ENCODE measurements at places on chromosomes 6 and 20.

GRCh38 chr20:63067266-63067635 lies 60.5 kb upstream of the BHLHE23 start:
- DNase-seq = no peak

DNA sequence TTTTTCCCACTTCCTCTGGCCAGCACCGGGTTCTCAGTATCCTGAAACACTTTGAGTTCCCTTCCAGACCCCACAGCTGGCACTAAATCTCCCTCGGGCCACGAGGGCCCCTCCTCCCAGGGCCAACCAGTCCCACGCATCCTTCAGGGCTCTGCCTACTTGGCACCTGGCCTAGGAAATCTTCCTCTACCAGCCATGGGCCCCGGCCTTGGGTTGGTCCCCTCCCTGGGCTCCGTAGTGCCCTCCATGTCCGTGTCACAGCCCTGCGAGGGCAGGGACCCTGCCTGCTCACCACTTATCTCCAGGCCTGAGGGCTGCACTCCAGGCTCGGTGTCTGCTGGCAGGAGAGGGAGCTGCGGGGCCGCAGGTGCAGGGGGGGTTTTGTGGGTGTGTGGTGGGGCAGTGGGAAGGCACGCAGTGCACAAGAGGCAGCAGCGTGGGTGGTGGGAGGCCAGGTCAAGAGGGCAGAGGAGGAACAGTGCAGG lies 48.8 kb upstream of the CDH22 start:
- no peak for DNase-seq

DNA sequence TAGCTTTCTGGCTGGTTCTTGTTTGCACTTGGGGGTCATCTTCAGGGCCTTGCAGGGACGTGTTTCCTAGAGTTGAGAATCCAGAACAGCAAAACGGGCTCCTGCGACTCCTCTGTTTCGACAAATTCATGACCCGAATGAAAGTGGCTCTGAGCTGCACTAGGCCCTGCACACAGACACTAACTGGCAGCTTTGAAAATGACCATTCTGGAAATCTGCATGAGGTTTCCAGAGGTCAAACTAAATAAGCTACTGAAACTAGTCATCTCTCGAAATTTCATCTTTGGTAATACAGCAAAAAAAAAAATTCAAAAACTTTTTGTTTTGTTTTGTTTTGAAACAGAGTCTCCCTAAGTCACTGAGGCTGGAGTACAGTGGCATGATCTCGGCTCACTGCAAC lies 15.5 kb upstream of the BMP7 start:
- no peak for DNase-seq

DNA sequence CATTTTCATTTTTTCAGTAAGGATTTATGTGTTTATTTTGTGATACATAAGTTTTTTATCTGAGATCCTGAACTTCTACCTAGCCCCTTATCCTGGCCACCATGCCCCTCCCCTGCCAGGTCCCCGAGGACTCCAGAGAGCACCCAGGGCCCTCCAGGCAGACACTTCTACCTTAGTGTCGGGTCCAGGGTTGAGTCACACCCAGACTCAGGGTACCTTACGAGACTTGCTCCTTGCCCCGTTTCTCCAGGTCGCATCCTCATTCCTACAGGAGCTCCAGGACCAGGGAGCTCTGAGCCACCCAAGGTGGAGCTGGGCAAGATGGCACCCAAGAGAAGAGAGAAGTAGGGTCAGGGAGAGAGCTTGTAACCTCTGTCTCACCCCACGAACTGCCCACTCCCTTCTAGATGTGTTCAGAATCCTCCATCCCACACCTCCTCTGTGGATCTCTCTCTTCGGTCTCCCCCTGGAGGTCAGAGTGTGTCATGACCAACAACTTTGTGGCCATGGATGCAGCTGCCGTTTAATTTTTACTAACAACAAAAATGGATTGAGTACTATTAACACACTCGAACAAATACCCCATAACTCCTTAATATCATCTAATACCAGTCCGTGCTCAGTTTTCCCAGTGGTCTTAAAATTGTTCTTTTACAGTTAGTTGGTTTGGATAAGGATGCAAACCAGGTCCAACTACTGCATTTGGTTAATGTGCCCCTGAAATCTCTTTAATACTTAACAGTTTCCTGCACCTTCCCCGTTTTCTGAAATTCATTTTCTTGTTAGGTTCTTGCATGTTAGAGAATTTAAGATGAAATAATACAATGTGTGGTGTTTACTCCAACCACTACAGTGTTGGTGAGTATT lies 130.6 kb upstream of the INSM1 start:
- DNase-seq = peak; percentile 4

DNA sequence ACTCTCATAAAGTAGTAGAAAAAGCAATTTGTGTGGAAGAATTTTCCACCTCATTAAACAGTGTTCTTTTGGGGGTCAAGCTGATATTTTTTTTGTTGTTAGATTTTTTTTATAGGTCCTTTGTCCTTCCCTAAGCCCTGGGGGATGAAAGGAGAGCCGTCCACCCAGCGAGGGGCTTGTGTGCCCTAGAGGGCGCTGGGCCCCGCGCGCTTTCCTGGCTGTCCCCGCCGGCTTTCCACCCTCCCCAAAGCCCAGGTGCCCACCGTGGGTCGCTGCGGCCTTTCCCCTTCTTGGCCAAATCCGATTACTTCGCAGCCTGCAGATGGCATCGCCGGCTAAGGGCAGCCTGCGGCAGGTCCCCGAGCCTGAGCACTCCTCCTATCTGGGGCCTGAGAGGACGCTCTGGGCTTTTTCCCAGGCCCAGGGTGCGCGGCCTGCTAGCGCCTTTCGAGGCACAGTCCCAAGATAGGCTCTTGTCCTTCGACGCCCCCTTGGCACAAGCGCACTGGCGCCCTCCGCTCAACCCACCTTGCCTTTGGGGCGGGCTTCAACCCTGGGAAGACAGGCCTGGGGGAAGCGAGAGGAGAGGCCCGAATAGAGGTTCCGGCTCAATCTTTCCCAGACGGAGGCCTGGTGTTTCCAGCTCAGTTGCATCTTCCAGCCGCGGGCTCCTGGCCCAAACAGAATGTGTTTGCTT lies 33.6 kb downstream of the TFAP2A start:
- no peak for DNase-seq

DNA sequence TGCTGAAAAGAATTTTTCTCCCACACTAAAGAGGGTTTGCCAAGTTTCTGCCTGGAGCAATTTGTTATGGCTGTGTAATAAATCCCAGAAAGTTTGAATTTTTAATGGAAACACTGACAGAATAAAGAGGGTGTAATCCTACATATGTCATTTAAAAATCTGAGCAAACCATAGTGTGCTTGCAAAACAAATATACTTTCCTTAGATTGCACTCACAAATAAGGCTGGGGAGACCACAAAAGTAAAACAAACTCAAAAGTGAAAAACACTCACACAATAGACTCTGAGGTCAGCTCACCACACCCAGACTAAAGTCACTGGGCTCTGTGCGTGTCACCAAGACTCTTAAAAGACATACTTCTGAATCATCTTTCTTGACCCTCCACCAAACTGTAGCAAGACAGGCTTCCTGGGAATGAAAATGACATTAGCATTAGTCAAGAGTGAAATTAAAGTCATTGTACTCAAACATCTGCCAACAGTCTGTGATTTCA lies 4.8 kb upstream of the ATXN1 start:
- no peak for DNase-seq

- no peak for DNase-seq
Observed at GRCh38 chr6:32111424-32112066, 2.4 kb upstream of the TNXB start.

GRCh38 chr6:57303931-57304681 lies 13.3 kb upstream of the PRIM2 start:
- no peak for DNase-seq

DNA sequence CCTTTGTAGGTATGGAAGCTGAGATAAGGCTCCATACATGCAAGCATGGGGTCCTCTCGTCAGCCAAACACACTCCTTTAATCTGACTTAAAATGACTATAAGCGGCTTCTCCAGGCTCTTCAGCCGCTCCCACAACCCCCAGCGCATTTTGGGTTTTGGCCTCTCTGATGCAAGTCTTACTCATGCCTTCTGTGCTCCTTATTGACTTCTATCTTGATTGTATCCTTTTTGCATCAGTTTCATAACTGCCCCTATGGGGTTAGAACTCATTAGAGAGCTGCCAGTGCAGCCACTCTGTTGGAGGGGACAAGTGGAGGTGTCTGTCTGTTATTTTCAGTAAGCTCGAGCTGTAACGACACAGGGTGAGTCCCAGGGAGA lies 70.1 kb upstream of the TAB2 start:
- no peak for DNase-seq

- DNase-seq = no peak
Observed at GRCh38 chr6:150312844-150313584, 55.8 kb upstream of the IYD start.

DNA sequence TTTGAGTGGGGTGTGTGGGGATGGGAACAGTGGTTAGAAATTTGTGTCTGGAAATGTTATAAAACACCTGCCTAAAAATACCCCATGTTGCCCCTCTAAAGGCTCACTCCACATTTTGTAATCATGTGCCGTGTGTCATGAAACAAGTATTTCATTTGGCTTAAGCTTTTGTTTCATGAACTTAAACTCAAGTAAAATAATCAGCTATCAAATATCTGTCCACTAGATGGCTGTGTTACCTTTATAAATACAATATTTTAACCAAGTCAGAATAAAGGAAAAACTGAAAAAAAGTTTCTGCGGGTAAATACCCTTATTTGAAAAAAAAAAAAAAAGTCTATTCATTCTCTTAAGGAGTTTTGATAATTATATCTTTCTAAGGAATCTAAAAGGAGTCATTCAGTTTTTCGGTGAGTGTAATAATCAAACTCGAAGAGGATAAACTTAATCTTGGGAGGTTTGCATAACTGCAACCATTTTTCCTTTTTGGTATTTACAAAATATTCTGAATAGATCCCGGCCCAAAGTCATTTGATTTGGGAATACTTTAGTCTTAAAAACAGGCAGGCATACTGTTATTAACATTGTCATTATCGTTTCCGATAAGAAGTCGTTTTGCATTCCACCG lies 29.9 kb upstream of the MTRF1L start:
- DNase-seq = peak; percentile 29
